ENCODE measurements at places on chromosomes 4 and X.

GRCh38 chr4:17687237-17687857, 72.9 kb downstream of the MED28 start:
- no peak for DNase-seq

- no peak for DNase-seq
Measured at GRCh38 chr4:61953386-61953785, 753.3 kb downstream of the ADGRL3 start.

DNA sequence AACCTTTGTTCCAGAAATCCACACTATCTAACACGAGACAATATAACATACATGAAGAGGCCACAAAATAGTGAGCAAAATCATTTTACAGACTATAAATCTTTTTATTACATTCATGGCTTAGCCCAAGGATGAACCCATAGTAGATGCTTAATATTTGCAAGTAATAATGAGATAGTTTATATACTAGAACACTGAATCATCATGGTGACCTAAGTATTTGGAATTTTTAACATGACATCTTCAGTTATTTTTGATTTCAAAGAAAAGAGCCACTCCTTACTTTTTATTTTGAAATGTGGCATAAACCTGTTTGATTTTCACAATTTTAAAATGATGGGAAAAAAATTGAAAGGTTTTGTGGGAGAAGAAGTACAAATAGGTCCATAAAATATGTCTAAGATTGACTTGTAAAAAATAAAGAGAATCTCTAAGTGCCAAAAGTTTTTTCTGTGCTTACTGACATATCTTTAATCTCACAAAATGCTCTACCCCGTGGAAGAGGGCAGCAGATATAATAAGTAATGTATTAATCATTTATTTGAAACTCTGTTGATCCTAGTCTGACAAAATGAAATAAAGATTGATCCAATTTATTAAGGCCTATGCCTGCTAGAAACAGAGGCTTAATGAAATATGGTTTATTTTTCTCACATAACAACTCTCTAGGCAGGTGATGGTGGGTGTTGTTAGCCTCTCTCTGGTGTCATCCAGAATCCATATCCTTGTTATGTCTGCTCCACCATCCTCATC, 224.5 kb upstream of the CENPE start:
- DNase-seq: no peak

DNA sequence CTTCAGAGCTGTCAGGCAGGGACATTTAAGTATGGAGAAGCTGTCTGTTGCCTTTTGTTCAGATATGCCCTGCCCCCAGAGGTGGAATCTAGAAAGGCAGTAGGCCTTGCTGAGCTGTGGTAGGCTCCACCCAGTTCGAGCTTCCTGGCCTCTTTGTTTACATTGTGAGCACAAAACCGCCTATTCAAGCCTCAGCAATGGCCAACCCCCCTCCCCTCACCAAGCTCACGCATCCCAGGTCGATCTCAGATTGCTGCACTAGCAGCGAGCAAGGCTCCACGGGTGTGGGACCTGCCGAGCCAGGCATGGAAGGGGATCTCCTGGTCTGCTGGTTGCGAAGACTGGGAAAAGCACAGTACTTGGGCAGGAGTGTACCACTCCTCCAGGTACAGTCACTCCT, 59.3 kb downstream of the ZNF674 start:
- DNase-seq: no peak

GRCh38 chr4:51835855-51836254, 7.1 kb upstream of the DCUN1D4 start:
- DNase-seq: no peak

DNA sequence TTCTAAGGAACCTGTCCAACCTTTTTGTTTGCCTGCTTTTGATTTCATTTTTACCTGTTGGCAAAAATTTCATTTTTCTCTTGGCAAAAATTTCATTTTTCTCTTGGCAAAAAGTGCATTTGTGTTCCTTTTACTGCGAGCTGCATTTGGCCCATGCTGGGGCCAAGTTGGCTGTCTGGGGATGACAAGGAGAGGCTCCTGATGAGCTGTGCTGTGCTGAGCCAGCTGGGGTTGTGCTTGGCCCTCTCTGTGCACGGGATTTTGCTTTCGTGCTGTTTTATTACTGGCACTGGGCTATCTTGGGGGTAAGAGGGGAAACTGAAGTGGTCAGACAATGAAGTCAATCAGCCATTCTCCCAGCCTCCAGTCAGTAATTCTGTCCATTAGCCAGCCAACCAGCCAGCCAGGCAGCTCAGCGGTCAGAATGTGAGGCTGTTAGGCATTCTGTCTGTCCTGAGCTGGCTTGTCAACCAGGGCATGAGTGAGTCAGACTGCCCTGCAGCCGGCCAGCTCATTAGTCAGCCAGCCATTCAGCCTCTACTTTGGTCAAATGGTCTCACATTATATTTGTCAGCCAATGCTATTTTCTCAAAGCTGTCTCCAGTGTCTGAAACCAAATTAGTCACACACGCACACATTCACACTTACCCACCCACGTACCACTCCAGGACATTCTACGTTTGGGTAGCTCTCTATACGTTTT, 56.9 kb upstream of the PRPS1 start:
- DNase-seq: no peak

DNA sequence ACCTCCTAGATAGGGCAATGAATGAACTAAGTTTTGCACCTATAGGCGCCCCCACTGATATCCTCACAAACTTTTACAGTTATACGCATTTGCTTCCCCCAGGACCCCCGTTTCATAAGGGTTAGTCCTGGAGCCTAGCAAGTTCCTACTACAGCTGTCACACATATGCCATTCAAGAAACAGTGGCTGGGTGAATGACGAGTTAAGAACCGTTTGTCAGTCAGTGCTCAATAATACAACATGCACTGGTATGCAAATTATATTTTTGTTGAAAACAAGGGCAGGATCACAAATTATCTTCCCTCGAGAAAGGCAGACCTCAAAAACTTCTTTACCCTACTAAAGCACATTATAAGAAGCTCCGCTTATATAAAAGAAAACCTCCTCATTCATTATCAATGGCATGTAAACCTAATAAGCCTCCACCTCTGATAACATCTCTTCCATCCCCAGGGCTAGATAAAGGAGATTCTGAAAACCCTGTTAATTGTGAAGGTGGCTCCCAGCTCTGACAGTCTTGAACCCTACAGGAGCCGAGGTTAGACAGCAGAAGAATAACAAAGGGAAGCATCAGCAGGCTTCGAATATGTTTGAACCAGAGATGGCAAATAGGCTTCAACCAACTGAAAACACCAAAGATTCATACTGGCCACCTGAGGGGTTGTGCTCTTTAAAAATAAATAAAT, 40.3 kb downstream of the AFAP1 start:
- no peak for DNase-seq

GRCh38 chr4:3287972-3288570, 4.8 kb upstream of the RGS12 start:
- DNase-seq: no peak

DNA sequence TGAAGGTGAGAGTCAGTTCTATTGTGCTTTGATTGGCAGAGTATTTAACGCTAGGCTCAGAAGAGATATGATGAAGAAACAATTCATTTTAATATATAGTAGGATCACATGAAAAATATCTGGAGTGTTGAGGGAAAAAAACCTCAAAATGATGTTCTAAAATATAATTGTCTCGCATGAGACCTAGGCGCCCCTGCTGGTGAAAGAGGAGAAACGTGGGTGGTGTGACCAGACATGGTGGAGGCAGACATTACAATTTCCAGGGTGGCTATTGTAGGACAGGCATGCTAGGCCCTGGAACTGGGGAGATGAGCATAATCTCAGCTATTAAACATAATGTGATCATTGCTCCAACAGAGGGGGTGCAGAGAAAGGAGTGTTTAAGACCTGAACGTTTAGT, 210.0 kb downstream of the HS3ST1 start:
- DNase-seq: no peak

GRCh38 chrX:149871940-149872339, 9.0 kb upstream of the MAGEA8 start:
- no peak for DNase-seq

Measured in left hindlimb (tissue), 1 donor.